Adipose tissue (tissue), 3 donors: ENCODE measurements at places on chromosomes 6 and 20. TPM values are rescaled to one million over a fixed set of nuclear protein-coding genes. Genes with fewer than 3 reads are reported as not detected.

MEP1A gene
- polyA plus RNA-seq = 0.09 TPM

SULF2 gene
- polyA plus RNA-seq = 8.1 TPM

KATNA1 gene
- 6.5 TPM for polyA plus RNA-seq

MEI4 gene
- polyA plus RNA-seq = 0.04 TPM

PPARD gene
- polyA plus RNA-seq = 22.9 TPM

SIRPD gene
- 0.27 TPM for polyA plus RNA-seq

CAGE1 gene
- polyA plus RNA-seq = not detected

ADGB gene
- not detected for polyA plus RNA-seq

WFDC12 gene
- not detected for polyA plus RNA-seq

CCN5 gene
- polyA plus RNA-seq = 0.36 TPM

THBD gene
- 26.0 TPM for polyA plus RNA-seq

SLC17A2 gene
- polyA plus RNA-seq = not detected

ZC3H12D gene
- 0.30 TPM for polyA plus RNA-seq

DCDC2 gene
- 0.06 TPM for polyA plus RNA-seq

SYCP2 gene
- polyA plus RNA-seq = 1.0 TPM

ZSCAN31 gene
- polyA plus RNA-seq = 3.0 TPM

COX4I2 gene
- 2.6 TPM for polyA plus RNA-seq

HSPA12B gene
- 2.5 TPM for polyA plus RNA-seq

RSPH4A gene
- polyA plus RNA-seq = 0.22 TPM

PCIF1 gene
- polyA plus RNA-seq = 18.6 TPM

GSTA2 gene
- 0.22 TPM for polyA plus RNA-seq

LPA gene
- polyA plus RNA-seq = 0.10 TPM

KCNG1 gene
- 0.22 TPM for polyA plus RNA-seq

PRPH2 gene
- polyA plus RNA-seq = 0.54 TPM

PPP1R3G gene
- 0.55 TPM for polyA plus RNA-seq

DIDO1 gene
- 17.4 TPM for polyA plus RNA-seq

BPIFA1 gene
- not detected for polyA plus RNA-seq

REM1 gene
- polyA plus RNA-seq = 3.7 TPM
